ENCODE measurements at places on chromosomes 6 and 20.
A peak's percentile ranks its signal among the peaks of the same experiment; 100 is the strongest.

DNA sequence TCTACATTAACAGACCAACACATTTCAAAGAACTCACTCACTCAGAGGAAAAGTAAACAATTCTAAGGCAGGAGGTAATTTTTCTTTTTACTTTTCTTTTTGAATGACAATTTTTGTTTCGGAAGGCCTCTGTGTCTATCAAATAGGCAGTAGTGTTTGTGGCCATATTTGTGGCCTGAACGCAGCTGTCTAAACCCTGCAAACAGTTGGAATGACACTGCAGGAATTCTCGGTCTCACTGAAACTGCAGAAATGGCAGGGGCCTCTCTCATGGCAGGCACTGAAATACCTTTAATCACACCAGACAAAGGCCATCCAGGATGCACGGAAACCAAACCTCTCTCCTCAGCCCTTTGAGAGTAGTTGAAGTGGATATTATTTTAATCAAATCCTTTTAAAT is 30.4 kb downstream of the FYN start:
- no peak for DNase-seq

DNA sequence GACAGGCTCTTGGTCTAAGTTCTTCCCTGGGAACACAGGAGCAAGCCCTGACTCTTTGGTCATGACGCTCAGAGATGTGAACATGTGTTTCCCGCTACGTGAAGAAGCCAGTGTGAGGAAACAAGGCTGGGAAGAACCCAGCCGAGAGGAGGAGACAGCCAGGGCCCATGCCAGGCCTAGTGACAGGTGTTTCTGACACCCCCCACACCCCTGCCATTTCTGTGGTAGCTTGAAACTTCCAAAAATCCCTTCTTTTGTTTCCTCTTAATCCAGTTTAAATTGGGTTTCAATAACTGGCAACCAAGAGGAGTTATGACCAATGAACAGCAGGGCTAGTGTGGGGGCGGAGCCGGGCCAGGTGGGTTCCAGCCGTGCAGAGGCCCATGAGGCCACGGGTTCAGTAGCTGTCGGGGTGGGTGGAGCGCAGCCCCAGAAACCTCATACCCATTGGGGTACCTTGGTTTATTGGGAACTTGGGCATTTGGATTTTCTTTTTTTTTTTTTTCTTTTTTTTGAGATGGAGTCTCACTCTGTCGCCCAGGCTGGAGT is 33.5 kb downstream of the WRNIP1 start:
- no peak for DNase-seq

- no peak for DNase-seq
Observed at GRCh38 chr6:105880030-105880492, 206.1 kb upstream of the PRDM1 start.

GRCh38 chr6:111087871-111088667 is 766 bp downstream of the SLC16A10 start:
- DNase-seq, result no peak

DNA sequence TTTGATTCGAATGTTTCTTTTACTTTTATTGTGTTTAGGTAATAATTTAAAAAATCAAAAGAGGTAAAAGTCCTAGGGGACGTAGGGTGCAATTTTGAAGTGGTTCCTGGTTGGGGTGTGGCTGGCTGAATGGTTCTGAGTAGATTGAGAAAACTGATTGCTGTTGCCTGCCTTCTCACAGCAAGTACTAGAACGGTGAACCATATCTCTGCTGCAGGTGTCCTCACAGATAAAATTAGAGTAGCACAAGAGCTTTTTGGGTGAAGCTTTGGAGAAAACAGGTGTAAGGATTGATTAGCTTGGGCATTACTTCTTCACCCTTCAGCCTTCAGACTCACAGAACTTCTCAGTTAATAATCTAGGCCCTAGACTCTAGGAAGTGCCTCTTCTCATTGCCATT is 19.8 kb upstream of the GJA10 start:
- DNase-seq, result no peak

- DNase-seq, result peak; percentile 48
Observed at GRCh38 chr6:36984581-36985416, 1.2 kb downstream of the MTCH1 start.

GRCh38 chr20:15523400-15523799 is 1049.8 kb downstream of the KIF16B start:
- DNase-seq, result no peak

DNA sequence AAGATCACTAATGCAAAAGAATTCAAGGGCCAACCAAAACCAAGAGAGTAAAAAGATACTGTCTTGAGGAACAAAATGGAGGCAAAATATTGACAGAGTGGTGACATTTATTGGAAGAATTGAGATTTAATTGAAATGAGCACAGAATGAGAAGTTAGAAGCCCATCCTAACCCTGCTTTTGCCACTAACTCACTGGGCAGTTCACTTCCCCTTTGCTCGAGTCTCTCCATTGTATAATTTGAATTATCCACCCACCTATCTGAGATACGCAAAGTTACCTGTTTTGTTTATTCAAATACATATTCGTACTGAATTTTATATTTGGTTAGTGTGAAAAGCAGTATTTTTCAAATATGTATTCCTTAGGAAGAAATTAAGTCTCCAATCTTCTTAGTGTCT is 204.5 kb upstream of the PRDM1 start:
- DNase-seq, result no peak

DNA sequence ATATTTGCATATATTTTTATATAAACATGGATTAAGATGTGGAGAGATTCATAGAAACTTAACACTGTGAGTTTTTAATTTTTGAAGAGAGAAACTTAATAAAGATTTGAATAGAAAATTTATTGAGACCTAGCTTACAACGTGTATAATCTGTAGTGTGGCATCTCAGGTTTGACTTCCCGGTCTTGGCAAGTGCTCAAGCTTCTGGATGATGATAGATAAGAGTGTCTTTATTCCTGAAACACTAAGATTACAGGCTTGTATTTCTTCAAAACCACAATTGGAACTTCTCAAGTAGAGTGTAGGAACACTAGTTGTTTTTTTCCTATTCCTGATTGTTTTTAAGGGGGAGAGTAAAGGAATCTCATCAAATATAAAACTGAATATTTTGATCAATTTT is 64.6 kb upstream of the NOTCH4 start:
- no peak for DNase-seq

DNA sequence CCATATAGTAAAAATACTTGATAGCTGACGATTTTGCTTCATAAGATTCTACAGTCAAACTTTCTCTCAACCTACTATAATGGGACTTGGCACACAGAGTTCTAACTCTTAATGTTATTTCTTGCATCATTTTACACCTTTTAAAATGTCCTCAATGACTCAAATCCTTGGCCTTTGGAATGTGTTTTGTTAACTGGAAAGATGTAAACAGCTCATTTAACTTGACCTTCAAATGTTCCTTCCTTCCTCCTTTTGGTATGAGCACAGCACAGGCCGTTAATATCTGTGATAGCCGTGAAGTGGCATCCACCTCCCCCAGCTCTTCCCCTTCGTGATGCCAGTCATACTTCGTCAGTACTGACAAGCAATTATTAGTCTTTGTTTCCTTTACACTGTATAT is 972.0 kb upstream of the CITED2 start:
- DNase-seq, result no peak

DNA sequence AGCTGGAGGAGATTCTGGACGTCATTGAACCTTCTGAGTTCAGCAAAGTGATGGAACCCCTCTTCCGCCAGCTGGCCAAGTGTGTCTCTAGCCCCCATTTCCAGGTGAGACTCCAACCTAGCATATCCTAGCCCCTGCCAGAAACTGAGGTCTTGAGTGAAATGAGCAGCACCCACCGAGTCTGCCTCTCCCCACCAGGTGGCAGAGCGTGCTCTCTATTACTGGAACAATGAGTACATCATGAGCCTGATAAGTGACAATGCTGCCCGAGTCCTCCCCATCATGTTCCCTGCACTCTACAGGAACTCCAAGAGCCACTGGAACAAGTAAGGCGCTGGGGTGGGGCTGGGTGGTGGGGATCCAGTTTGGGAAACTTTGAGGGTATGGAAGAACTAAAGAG is 4.6 kb downstream of the MEA1 start:
- DNase-seq, result no peak

GRCh38 chr6:47004463-47004862 is 37.7 kb downstream of the ADGRF1 start:
- no peak for DNase-seq

DNA sequence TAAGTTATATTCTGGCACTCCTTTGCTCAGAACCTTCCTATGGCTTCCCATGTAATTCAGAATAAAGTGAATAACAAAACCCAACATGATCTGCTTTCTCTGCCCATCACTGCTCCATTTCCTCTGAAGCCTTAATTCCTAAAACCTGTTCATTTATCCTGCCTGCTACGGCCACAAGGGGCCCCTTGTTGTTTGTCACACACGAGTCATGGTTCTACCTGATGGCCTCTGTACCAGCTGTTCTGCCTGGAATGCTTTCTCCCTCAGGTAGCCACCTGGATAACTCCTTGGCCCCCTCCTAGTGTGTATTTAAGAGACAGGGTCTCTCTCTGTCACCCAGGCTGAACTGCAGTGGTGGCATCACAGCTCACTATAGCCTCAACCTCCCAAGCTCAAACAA is 26.8 kb downstream of the ERGIC3 start:
- DNase-seq, result no peak

GRCh38 chr6:136084403-136084802 is 165.7 kb downstream of the MTFR2 start:
- no peak for DNase-seq

GRCh38 chr20:15171016-15171415 is 833.6 kb upstream of the FLRT3 start:
- DNase-seq, result no peak

- no peak for DNase-seq
Observed at GRCh38 chr20:8386991-8387390, 254.9 kb downstream of the PLCB1 start.

- no peak for DNase-seq
Observed at GRCh38 chr20:33399924-33400323, 1.4 kb downstream of the CDK5RAP1 start.

DNA sequence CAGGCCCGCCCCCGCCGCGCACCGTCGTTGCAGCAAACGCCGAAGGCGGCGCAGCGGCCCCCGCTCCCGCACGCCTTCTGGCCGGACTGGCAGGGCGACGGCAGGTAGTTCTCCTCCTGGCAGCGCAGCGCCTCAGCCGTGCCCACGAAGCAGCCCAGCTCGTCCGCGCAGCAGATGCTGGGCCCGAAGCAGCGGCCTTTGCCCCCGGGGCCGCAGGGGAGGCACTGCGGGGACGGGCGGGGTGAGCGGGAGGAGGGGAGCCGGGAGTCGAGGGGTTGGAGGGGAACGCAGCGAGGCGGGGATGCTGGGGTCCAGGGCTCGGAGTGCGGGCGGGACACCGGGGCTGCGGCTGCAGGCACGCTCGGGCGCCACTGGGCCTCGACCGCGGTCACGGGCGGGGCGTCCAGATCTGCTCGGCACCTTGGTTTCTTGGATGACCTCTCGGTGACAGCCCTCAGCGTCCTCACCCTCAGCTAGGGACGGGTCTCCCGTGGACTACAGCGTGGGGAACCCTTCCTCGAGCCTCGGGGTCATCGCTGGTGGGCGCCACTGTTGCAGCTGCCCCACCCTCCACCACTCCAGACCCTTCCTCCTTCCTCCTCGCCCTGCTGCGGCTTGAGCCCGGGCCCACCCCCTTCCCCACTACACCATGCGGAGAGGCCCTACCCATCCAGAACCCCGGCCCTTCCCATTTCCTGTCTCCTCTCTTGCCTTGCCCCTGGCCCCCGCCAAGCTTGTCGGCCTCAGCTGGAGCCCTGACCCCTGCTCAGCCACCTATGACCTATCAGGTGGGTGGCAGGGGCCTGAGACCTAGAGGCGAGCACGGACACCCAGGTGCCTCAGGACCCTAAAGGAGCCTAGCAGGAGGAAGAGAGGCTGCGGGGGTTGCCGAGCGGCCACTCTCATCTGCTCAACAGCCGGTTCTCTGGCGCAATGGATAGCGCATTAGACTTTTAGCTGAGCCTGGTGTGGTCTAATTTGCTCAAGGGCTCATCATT is 1.3 kb downstream of the AVP start:
- DNase-seq, result no peak

DNA sequence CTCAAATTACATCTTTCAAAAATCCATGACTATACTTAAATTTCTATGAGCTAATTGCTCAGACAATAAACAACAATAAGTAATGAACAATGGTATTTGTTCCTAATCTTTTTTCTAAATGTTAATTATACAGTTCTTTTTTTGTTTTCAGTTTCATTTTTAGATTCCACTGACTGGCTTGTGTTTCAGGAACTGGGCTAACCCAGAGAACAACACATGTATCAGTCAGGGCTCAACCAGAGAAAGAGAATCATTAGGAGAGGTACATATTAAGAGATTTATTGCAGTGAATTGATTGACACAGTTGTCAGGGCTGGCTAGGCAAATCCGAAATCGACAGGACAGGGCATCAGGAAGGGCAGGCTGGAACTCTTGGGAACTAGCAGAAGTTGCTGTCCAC is 182.8 kb downstream of the GRM1 start:
- DNase-seq, result no peak

GRCh38 chr6:123022975-123023374 is 26.9 kb downstream of the CLVS2 start:
- DNase-seq, result no peak

DNA sequence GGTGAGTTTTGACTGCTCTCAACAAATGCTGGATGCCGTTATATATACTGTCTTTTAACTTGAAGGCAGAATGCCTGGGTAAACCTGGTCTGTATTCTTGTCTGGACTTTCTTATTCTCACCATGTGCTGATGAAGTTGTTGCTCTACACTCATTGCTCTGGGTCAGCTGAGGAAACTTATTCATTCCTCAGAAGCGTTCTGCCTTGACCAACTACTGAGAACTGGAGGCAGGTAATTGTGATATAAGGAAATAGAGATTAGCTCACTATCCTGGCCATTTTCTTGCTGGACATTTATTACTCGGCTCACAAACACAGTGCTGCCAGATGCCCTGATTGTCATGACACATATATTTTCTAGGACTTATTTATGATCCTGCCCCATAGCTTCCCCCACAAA is 103.6 kb downstream of the DNAH8 start:
- no peak for DNase-seq

DNA sequence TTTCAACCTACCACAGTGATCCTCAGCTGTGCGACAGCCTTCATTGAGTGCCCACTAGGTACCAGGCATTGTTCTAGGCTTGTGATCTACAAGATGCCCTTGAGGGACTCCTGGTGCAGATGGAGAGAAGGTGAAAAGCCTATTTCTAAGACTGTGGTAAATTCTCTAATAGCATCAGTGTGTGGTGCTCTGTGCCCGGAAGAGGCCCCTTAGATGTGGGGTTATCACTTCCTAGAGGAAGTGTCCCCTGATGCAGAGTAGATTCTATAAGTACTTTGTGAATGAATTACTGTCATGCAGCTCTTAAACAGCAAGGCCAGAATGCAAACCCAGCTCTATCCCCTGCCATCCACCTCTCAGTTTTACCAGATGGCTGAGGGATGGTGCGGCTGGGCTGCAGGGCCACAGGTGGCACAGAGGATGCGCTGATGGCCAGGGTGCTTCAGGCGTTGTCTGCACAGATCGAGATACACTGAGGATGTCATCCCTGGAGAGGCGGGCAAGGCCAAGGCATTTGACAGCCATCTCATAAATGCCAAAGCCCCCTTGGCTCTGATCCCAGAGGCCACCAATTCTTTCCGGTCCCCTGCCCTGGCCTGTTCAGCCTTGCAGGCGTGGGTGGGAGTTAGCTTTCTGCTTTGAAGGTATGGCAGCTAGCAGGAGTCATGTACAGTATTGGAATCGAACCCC is 96.7 kb downstream of the TOX2 start:
- DNase-seq, result no peak

Measured in tibial nerve (tissue), 4 donors.